GM19239 (cell line): ENCODE measurements at places on chromosomes 5 and 9.

DNA sequence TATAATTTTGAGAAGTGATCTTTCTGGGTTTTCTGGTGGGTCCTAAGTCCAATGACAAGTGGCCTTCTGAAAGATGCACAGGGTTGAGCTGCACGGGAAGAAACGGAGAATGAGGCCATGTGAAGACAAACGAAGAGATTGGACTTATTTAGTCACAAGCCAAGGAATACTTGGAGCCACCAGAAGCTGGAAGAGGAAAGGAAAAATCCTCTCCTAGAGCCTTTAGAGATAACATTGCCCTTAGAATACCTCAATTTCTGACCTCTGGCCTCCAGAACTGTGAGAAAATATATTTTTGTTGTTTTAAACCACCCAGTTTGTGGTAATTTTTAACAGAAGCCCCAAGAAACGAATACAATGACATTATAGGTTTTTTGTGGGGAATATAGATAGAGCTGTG is 360.5 kb upstream of the TARS1 start:
- no peak for DNase-seq

- peak; percentile 87 for DNase-seq
Measured at GRCh38 chr9:129143031-129143927, 32.1 kb downstream of the PTPA start.

GRCh38 chr9:98569491-98569890 is 139.2 kb downstream of the GABBR2 start:
- DNase-seq = no peak

GRCh38 chr9:5518937-5519319 is 8.6 kb downstream of the PDCD1LG2 start:
- no peak for DNase-seq

- DNase-seq = no peak
Measured at GRCh38 chr9:18569941-18570630, 96.1 kb downstream of the ADAMTSL1 start.

GRCh38 chr9:109989296-109989695 is 209.3 kb downstream of the PALM2AKAP2 start:
- DNase-seq = no peak

DNA sequence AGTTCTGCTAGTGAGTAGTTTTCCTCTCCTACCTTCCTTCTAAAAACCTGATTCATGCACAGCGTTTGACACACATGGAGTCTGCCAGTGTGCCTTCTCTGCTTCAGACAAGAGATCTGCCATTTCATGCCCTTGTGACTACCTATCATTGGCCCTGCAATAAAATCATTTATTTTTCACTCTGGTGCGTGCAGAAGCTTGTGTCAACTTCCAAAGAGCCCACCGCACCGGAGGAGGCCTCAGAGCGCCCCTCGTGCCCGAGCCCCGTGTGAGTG is 13.7 kb downstream of the HNRNPH1 start:
- DNase-seq = no peak
